SJSA1 (cell line): ENCODE measurements at places on chromosomes 12 and 14.

- DNase-seq = no peak
Observed at GRCh38 chr12:82877963-82878362, 191.3 kb downstream of the TMTC2 start.

DNA sequence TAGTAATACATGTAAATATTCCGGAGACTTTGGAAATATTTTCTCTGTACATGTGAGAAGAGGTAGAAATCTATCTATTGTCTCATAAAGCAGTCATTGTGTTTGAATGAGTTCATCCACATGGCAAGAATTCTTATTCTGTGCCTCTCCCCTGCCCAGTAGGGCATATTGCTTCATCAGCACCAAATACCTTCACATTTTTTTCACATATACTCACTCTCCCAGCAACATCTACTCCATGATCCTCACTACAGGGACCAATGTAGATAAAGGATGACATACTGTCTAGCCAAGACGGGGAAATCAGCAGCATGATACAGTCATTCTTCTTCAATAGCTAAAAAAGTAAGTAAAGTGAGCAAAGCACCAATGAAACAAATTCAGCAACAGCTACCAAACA is 1.3 kb upstream of the TAS2R14 start:
- DNase-seq = no peak

- no peak for DNase-seq
Observed at GRCh38 chr14:32677129-32677780, 261.4 kb upstream of the NPAS3 start.

GRCh38 chr14:77378701-77379100 is 1.5 kb downstream of the SAMD15 start:
- DNase-seq = no peak

- DNase-seq = no peak
Observed at GRCh38 chr14:27181333-27181732, 583.5 kb upstream of the NOVA1 start.

GRCh38 chr12:103705098-103705497 is 118.0 kb downstream of the STAB2 start:
- DNase-seq = no peak

GRCh38 chr14:104971447-104972240 is 6.5 kb downstream of the AHNAK2 start:
- DNase-seq = no peak

GRCh38 chr14:26595926-26596542 is 1.8 kb downstream of the NOVA1 start:
- no peak for DNase-seq

DNA sequence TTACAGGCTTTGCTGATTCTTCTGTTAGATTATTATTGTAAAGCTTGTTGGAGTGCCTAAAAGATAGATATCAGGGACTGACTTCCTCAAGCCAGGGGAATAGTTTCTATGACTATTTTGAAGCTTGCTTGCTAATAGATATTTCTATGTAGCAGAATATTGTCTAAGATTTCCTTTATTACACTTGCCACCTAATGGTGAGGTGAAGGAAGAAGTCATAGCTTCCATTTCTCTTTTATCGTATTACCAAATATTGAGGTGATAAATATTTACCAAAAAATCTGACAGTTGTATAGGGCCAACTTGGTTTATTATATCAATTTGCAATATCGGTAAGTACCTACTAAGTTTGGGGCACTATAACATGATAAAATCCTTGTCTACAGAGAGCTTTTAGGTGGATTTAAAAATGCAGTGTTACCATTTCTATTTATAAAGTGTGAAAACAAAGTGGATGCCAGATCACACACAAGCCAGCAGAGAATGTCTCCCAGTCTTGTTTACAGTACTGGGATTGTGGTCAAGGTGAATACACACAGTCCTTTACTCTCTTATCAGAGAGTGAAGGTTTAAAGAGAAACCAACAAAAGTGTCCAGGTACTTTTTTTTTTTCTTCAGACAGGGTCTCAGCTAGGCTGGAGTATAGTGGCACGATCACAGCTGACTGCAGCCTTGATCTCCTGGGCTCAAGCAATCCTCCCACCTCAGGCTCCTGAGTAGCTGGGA is 137.9 kb downstream of the IGF1 start:
- no peak for DNase-seq

DNA sequence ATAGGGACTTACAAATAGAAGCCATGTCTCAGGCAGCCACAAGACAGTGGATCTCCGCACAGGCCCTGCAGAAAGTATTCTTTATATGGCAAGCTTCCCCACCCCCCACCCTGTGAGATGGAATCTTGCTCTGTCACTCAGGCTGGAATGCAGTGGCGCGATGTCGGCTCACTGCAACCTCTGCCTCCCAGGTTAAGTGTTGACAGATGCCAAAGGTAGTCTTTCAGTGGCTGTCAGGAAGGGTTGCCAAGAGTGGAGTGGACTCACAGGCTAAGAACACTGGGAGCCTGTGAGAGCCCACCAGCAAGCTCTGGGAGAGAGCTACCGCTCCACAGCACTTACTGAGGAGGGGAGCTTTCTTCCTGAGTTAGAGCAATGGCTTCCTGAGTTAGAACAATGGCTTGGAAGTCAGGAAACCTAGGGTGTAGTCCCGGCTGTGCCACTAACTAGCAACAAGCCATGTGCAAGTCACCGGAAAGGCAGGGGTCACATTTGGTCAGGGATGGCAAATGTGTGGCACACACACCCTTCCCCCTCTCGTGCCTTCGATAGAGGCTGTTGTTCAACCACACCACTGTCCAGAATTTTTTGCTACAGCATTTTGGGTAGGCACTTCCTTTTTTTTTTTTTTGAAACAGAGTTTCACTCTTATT is 2.6 kb downstream of the RNASE1 start:
- no peak for DNase-seq

- DNase-seq = no peak
Observed at GRCh38 chr12:38934686-38935085, 29.3 kb upstream of the CPNE8 start.

DNA sequence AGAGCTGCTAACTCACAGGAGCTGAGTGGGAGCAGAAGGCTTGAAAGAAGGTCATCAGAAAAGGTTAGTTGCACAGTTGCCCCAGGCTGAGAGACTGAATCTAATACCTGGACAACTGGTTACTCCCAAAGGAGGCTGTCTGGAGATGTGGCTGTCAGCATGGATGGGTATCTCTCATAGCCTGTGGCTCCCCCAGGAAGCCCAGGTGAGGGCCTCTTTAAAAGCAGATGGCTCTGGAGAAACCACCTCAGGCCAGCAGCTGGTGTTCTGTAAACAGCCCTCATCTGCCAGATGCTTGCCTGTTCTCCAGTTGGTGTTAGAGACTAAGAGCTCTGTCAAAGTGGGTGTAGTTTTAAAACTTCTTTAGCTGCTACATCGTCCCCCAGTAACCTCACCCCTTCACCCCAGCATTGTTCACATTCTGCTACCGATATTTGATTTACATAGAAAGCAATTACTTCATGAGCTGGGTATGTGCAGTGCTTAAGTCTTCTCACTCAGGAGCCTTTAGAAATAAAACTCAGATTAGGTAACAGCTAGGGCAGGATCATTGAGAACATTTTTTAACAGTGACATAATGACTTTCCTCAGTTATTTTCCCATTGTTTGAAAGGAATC is 25.8 kb downstream of the DACT1 start:
- DNase-seq = no peak

GRCh38 chr12:121253638-121254335 is 42.7 kb downstream of the CAMKK2 start:
- no peak for DNase-seq

GRCh38 chr12:120651821-120652220 is 11.4 kb downstream of the CABP1 start:
- DNase-seq = no peak

DNA sequence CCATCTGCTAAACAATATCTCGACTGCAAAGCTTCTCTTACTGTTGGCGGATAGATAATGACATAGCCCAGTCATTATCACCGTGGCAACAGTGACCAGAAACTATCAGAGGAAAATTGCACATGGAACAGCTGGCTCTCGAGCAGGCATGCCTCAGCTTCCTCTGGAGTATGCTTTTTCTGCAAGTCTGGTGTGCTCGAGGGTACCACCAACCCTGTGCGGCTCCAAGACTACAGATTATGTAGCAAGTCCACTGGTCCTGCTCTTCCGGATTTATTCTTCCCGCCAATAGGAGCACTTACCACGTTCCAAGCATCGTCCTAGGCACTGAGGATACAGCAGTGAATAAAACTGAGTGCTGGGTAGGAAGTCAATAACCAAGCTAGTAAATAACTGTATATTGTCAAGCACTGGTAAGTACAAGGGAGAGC is 1.4 kb upstream of the GLRX5 start:
- DNase-seq = no peak

DNA sequence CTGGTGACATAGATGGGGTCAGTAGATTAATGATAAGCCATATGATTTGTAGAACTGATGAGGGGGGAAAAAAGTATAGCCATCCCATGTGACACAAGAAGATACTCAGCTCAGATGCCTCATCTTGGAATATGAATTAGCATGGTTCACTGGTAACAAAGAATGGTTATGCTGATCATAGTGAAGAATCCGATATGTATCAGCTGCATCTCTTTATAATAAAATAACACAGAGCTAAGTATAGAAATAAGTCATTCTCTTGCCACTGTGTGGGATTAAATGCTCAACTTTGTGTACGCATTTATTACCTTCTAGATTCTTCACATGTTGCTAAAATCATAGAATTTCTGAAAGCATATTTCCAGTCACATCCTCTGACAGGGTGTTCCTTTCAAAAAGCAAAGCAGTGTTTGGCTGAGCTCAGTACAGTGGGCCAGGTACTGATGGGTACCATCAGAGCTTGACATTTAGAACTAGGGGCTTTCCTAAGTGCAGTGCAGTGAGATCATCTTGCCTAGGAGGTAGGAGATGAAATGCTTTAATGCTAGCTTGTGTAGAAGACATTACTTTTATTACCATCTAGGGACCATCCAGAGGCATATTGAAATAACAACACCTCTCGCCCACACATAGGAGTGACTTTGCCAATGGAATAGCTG is 256.2 kb downstream of the TMEM117 start:
- DNase-seq = no peak

DNA sequence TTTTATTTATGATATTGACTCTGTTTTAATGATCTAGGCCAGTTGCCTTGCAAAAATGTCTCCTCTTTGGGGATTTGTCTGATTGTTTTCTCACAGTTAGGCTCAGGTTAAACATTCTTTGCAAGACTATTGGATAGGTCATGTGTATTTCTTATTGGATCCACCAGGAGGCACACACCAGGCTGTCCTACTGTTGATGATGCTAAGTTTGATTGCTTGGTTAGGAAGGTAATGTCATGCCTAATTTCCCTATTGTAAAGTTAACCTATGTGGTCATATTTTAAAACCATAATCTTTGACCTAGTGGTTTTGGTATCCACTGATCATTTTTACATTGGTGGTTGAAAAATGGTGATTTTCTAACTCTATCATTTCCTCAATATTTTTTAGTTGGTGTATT is 137.1 kb downstream of the BRMS1L start:
- DNase-seq = no peak

DNA sequence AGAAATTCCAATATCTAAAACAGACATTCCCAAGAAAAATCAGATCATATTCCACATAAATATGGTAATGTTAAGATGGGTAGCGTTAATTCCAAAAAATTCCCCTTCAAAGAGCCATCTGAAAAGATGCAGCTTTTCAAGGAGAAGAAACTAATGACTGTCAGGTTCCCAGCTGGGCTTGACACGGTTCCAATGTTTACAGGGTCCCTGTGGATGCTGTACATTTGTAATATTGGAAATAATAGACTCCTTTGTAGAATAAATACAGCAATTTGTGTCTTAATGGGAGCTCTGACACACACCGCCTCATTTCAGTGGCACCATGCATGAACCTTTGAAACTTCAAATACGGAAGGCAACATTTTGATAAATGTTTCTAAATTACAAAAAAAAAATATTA is 140.6 kb downstream of the ITPR2 start:
- DNase-seq = no peak

- peak; percentile 19 for DNase-seq
Observed at GRCh38 chr14:24734917-24735500, 101.0 kb upstream of the GZMB start.

- DNase-seq = no peak
Observed at GRCh38 chr14:106039400-106039799, 513.0 kb downstream of the TMEM121 start.

DNA sequence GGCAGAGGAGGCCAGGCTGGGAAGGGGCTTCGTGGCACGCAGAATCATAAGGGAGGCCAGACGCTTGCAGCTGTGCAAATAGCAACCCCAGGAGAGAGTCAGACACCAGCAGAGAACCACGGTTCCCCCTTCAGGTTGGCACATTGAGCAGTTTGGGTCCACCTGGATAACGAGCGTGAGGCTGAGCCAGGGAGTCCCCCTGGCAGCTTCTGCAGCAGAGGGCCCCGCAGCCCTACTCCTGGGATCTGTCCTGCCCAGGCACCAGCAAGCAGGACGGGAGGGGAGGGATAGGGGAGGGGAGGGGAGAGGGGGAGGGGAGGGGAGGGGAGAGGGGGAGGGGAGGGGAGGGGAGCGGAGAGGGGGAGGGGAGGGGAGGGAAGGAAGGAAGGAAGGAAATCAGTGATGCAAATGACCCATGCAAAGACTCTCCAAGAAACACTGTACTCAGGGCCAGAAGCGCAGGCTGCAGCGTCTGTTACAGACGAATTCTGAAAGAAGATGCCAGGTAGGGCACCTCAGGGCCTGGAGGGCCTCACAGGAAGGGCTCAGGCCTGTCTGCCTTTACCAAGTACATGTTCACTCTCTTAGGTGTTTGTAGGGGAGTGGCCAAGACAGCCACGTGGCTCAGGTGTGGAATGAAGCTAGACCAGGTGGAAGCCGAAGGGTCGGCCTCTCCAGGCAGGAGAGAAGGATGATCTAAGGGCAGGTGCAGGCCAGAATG is 32.3 kb upstream of the MMP17 start:
- DNase-seq = no peak

DNA sequence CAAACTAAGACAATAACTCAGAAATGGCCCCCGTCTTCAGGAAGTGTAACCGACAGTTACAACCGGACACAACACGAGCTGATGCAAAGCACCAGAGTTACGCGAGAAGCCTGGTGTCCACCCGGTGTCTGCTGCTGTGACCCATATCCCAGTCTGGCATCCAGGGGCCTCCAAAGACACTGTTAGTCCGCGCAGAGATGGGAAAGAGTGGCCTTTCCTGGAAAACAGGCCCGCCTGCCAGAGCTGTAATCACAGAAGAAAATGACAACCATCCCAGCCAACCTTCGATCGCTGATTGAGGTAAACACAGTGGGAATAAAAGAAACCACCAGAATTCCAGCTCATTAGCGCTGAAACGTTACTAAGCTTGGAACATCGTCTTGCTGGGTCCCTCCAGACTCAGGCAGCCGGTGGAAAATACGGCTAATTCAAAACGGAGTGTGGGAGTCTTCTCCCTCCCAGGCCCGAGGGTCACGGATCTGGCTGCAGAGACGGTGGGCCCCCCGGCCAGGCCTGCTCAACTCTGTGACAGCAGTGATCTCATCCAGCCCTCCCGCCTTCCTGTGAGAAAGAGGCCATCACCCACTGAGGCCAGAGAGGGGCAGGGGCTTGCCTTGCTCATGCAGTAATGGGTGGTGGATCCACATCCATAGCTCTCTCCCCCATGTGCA is 273.9 kb upstream of the RTL1 start:
- no peak for DNase-seq

- no peak for DNase-seq
Observed at GRCh38 chr12:26245175-26245942, 50.0 kb downstream of the SSPN start.
